Stimulated activated CD8-positive, alpha-beta memory T cell treated with anti-CD3 and anti-CD28 coated beads, Interleukin-4, amount 100 ng/mL, for 1 hour (primary cell): ENCODE measurements at places on chromosomes 5 and 9.

GRCh38 chr5:138024117-138024516, 8.8 kb downstream of the FAM13B start:
- DNase-seq: no peak

GRCh38 chr9:18018221-18018620, 439.4 kb downstream of the SH3GL2 start:
- no peak for DNase-seq

DNA sequence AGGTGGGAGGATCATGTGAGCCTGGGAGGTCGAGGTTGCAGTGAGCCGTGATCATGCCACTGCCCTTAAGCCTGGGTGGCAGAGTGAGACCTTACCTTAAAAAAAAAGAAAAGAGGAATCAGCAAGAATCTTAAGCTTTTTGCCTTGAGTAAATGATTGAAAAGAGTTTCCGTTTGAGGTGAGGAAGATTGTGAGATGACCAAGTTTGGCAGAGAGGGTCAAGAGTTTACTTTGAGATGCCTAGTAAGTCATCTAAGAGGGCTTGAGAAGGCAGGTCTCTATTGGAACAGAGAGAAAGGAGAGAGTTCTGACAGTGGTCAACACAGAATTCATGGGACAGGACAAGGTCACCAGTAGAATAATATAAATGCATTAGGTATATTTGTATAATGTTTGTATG, 572.1 kb downstream of the TLE4 start:
- DNase-seq: no peak

DNA sequence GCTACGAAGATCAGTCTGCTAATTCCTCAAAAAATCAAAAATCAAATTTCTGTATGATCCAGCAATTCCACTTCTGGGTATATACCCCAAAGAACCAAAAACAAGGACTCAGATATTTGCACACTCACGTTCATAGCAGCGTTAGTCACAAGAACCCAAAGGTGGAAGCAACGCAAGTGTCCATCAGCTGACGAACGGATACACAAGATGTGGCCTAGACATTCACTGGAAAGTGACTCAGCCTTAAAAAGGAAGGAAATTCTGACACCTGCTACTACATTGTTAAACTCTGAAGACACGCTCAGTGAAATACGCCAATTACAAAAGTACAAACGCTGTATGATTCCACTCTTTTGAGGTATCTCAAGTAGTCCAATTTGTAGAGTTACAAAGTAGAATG, 93.3 kb downstream of the OTULIN start:
- no peak for DNase-seq

DNA sequence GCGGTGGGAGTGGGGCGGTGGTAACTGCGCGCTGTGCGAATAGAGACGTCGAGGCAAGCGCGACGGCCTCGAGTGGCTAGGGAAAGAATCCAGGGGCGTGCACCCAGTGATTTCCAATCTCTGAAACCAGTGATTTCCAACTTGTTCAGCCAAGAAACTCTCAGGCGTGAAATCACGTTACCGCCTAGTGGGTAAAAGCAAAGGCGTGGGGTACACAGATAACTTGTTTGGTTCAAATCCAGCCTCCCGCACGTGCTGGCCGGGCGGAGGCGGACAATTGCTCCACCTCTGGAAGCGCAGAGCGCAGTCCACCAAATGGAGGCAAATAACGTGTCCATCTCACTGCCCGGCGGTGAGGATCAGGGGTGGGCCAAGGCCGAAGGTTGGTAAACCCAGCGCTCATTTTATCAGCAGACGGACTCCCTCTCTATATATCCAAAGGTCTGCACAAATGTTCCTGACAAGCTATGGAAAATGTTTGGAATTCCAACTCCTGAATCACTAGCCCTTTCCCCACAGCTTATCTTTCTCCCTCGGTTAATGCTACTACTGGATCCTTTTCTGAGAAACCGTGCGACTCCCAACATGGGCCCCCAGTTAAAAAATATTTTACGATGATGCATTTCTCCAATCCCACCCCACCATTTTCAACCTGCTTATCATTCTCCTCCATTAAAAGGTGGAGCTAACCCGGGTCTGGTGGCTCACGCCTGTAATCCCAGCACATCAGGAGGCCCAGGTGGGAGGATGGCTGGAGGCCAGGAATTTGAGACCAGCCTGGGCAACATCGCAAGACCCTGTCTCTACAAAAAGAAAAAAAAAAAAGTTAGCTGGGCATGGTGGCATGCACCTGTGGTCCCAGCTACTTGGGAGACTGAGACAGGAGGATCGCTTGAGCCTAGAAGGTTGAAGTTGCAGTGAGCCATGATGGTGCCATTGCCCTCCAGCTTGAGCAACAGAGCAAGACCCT, 950 bp upstream of the FNBP1 start:
- DNase-seq: no peak

GRCh38 chr5:3825531-3826451, 230.2 kb downstream of the IRX1 start:
- DNase-seq: no peak

GRCh38 chr5:17169507-17169906, 47.9 kb upstream of the BASP1 start:
- DNase-seq: no peak

DNA sequence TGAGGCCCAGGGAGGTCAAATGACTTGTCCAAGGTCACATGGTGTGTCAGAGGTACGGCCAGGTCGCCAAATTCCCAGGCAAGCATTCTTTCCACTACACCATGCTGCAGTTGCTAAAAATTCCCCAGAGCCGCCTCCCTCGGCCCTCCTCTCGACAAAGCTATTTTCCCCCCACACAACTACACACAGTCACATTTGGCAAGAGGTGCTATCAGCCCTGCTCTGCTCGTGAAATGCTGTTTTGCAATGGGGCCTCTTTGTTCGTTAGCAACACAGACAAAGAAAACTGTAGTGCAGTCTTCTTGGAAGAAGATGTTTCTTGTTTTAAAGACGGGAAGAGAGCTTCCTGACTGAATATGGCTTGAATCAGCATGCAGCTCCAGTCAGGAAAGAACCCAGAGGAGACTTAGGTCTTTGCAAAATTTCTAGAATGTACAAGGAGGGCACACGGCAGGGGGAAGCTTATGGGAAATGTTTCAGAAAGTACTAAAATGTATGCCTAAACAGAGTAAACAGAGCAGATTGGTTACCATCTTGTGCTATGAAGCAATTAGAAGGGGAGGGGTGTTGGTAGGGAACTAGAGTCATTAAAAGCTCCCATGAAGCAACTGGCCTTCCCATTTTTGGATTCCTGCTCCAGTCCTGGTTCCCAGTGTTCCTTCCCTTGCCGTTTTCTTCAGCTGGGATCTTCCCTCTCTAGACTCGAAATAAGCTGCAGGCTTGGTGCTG, 14.2 kb downstream of the SLIT3 start:
- DNase-seq: no peak

- DNase-seq: no peak
Observed at GRCh38 chr5:95069021-95069420, 215.9 kb downstream of the MCTP1 start.

DNA sequence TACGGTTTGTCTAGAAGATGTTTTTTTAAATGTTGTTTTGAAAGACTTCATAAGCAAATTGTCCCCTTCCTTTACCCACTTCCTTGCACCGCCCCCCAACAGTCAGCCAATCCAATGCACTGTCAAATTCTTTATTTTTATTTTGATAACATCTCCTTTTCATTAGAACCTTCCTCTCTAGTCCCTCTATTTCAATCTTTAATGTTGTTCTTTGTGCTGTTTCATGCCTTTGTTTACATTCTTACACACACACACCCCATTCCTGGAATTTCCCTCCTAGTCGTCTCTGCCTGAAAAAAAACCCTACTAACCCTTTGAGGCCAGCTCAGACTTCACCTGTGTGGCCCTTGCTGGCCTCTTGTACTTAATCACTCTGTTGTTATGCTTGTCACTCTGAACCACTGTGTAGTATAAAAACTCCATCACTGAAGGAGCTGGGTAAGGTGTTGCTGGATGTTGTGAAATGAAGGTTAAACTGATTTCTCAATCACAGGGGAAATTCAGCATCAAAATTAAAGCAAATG, 133.4 kb downstream of the UGCG start:
- no peak for DNase-seq

GRCh38 chr5:81854915-81855314, 104.0 kb upstream of the SSBP2 start:
- no peak for DNase-seq

DNA sequence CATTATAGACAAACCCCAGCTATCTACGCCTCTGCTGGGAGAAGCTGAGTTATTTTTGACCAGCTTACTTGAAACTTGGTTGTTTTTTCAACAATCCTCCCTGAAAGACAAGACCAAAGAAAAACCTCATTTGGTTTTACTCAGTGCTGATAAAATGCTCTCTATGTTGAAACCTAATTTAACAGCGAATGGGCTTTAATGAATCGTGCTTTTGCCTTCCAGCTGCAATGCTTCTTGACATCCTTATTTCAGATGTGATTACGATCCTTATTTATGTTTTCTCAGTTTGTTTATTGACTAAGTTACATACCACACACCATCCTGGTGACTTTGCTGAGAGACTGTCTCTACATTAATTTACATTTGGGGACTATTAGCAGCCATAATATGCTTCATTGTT, 179.2 kb downstream of the FBXL7 start:
- DNase-seq: no peak

- DNase-seq: no peak
Observed at GRCh38 chr5:171269717-171270116, 39.3 kb upstream of the TLX3 start.

- DNase-seq: no peak
Observed at GRCh38 chr9:71984403-71984802, 73.0 kb downstream of the C9orf85 start.

DNA sequence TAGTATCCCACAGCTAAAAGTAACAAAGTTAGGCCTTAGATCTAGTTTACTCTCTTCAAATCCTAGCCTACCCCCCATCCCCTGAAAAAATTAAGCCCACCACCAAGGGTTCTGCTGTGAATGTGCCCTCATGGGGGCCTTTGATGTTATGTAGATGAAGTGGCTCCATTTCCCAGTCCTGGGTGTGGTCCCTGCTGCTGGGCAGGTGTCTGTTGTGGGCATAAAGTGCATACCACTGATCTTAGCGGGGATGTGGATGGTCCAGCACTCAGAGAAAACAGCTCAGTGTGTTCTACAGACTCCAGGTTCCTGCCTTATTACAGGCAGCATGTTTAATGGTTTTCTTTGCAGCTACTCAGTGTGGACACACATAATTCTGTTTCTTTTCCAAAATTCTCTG, 1.9 kb downstream of the PCBD2 start:
- DNase-seq: no peak

- no peak for DNase-seq
Observed at GRCh38 chr9:113675475-113675941, 200.6 kb upstream of the ZNF618 start.

DNA sequence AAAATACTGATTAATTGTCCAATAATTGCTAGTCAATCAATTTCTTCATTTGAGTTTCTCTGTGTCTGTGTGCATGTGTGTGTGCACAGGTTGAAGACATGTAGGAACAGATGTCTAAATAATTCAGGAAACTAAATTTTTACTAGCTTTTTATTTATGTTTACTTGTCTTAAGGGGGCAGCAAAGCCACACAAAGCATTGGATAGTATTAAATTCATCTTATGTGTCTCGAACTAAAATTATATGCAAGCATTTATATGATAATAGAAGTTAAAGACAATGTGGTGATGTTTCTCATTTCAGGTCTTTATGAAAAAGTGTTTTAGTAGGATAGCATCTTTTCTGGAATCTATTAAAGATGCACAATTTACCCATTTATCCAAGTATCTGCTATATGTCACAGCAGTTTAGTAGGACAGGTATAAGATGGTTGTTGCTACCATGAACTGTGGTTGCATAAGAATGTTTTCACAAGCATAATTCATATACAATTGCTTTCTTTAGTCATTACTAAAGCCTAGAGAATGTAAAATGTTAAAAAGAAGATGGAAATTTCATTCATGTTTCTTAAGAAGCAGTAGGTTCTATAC, 784.6 kb upstream of the NUDT12 start:
- no peak for DNase-seq

DNA sequence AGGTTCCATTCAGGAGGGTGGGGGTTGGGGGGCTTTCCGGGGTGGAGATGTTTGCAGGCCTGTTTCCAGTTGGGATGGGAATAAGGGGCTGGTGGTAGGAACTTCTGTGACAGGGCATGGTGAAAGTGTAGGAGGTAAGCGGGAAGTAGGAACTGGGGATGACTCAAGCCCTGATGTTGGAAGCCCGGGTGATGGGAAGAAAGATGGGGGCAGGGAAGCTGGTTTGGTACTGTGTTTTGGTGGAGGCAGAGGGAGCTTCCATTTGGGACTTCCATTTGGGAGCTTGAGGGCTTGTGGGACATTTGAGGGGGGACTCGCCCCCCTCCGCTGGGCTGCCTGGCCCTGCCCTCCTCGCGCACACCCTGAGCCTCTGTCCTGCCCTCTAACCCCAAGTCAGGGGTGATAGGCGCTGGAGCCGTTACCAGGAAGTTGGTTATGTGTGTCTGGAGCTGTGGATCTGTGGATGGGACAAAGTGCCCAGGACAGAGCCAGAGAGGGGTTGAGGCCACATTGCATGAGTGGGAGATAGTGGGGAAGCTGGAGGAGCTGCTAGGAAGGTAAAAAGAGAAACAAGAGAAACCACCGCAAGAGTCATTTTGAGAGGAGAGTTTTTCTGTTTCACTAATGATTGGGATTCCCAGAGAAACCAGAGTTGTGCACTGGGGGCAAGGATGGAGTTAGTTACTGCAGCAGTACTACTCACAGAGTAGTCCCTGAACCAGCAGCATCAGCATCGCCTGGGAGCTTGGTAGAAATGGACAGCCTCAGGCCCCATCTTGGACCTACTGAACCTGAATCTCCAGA, 6.6 kb downstream of the RGS14 start:
- no peak for DNase-seq

- no peak for DNase-seq
Observed at GRCh38 chr9:116313638-116314037, 160.0 kb downstream of the PAPPA start.

DNA sequence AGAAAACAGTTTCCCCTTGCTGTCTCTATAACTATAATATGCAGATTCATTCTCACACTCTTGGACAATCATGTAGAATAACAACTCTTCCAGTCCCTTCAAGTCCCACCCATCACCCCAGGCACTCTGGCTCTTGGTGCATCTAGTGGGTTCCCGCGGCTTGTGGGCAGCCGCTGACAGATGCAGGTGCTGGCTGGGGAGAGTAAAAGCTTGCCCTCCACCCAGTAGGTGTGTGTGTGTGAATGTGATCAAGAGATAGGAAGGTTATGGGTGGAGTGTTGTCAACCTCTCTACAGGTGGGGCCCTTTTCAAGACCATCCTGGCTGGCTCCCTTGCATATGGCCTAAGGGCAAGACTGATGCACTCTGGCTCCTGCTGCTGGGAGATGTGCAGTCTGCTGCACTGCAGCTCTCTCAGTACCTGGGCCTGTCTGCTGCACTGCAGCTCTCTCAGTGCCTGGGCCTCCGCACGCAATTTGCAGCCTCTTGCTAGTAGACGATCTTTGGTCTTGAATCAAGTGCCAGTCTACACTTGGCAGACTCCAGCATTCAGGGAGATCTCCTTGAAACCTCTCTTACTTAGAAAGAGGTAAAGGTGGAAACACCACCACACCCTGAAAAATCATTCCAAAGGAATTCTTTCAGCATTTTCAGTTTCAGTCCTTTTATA, 189.7 kb upstream of the GDNF start:
- no peak for DNase-seq
